ENCODE measurements at places on chromosomes 7 and 10. TPM values are rescaled to one million over a fixed set of nuclear protein-coding genes. Genes with fewer than 3 reads are reported as not detected.
A peak's percentile ranks its signal among the peaks of the same experiment; 100 is the strongest.

DNA sequence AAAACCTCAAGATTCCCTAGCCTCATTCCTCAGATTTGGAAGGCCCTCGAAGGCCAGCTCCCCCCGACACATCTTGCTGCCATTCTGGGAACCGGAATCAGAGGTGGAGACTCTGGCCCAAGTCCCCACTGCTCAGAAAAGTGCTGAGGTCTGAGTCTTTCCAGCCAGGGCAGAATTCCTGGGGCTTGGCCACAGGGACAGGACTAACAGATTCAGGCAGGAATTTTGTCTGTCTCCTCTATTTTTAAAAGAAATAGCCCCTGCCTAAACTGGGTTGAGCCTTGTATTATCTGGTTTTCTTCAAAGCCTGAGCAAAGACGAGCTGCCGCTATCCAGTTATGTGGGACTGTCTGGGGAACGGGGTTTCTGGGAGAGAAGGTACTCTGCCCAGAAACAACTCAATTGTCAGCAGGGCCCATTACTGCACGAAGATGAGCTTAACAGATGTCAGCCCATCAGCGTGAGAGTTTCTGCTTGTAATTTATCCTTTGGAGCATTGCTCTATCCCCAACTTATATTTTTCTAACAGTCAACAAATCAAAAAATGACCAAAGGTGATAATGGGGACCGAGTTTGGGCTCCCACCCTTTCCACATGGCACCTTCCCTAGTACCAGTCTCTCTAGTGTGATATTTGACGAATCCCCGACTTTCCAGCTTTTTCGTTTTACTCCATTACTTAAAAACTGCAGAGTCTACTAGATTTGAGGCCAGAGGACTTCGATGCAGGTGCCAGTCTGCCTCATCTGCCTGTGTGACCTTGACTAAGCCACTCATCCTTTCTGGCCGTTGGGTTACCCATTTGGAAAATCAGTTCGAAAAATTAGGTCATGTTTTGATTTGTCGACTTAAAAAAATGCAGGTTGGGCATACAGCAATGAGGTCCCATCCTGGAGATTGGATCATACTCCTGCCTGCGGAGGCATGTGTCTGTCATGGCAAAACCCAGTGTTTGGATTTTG is 110.9 kb downstream of the WDR11 start:
- DNase-seq = no peak

DNA sequence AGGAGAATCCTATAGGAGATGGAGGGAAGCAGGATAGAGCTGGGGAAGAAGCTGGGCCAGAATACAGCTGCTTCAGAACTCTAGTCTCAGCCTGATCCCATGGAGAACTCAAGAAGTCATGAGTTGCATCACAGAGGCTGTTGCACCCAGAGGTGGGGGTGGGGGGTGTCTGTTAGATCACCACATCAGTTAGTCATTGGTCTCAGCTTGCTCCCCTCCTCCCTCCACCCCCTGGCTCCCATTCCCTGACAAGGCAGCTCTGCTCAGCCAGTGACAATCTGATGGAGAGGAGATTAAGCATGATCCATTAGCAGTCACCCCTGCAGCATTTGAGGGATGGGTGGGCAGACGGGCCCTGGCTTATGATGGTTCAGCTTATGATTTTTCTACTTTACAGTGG is 58.4 kb upstream of the FGL2 start:
- no peak for DNase-seq

DNA sequence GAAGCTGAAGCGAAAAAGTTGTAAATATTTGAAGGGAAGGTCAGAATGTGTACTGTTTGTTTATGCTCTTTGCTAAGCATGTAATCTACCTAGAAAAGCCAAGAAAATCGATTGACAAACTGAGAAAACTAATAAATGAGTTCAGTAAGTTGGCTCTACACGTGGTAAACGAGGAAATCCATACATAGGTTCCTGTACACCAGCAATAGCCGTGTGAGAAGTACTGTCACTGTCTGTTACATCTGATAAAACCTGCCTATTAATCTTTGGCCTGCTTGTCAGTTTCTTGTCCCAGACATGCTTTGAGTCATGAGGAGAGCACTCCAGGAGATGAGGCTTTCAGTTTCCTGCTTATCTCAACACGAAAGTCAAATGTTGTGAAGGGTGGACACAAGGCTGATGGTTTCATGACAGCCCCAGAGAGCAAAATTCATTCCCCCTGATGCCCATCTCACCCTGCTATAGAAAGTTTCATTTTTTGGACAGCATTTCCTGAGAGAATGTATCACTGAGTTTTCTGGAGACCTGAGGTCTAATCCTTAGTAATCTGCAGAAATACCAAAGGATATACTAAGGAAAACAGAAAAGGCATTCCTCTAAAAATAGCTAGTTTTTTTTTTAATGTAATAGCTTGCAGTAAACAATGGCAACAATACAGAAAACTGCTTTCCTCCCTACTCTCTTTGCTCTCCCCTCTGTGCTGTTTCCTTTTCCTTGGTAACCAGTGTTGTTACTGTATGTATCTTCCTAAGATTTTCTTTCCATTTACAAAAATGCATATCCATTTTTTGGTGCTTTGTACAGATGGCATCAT is 18.8 kb downstream of the BMPR1A start:
- DNase-seq = no peak

DNA sequence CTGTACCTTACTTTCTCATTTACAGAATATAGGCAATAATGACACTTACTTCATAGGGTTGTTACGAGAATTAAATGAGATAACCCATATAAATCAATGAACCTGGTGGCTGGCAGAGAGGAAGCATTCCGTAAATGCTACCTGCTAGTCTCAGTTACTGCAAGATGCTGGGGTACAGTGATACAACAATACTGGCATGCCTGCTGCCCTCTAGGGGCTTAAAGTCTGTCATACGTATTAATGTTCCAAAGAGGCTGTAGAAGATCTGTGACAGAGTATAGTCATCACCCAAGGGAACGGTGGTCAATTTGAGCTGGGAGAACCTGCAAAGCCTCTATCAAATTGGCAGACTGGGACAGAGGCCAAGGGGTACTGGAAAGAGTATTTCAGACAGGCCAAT is 421.5 kb downstream of the GPAM start:
- DNase-seq = no peak

DNA sequence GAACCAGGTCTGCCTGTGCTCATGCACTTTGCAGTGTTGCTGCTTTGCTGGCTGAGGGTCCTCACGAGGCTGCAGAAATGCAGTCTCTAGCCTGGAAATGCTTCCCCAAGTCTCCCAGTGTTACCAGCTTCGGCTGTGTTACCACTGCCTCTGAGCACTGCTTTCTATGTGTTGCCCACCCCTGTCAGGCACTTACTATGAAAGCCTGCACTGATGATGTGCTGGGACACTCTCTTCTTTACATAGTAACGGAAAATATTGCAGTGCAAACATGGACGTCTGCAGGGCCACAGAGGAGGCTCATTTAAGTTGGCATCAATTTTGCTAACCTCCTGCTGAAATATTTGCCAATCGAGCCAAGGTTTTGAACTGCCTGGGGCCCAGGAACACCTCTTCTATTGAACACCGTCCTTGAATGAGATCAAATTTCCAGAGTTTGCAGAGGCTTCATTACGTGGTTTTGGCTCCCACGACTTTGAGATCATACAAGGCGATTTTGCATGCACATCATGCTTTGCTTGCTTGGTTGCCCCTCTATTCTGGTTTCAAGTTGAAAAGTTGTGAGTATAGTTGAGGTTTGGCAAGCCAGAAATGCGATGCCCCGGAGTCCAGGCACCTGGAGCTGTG is 404.7 kb upstream of the PODXL start:
- no peak for DNase-seq

GRCh38 chr10:98655492-98655891 is 208.8 kb upstream of the HPS1 start:
- no peak for DNase-seq

GRCh38 chr10:110681023-110681681 is 37.0 kb downstream of the RBM20 start:
- peak; percentile 46 for DNase-seq

DNA sequence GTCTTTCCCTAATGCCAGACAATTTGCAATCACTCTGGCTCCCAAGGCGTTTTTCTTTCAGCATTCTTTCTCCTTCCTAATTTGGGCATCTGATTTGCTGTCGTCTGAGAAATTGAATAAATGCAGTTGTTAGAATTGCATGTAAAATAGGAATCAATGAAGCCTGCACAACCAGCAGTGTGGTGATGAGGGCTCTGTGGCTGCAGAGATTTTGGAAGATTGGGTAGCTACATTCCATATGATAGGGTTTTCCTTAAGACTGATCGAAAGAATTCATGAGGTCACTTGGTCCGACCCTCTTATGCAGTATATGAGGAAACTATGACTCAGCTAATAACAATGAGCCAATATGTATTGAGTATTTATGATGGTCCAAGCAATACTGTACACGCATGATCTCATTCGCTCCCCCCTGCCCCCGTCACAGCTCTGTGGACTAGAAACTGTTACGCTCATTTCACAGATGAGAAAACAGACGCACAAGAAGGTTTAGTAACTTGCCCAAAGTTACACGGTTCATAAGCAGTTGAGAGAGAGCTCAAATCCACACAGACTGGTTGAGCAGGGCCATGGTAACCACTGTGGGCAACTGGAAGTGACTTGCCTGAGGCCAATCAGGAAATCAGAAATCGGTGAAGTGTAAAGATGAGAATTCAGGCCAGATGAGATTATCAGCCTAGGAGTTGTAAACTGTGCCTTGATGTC is 527.2 kb downstream of the GATA3 start:
- DNase-seq = no peak

DNA sequence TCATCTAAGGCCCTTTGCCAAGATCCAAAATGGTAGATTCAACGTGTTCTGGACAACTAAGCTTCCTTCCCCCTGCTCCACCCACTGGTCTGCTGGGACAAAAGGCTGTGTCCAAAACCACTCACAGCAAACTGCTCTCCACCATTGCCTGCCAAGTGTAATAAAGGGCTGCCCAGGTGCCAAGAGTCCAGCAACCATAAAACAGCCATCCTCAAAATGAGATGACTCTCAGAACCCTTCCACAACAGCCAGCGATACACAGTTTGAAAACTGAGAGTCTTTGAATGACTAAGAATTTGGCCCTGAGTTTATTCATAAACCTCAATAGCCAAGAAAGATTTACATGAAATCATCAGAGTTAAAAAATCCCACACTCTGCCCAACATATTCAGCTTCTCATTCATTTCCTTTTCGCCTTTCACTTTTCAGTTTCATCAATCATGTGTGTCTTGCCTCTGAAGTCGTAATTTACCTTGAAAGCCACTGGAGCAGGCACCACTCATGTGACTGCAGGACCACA is 658.1 kb upstream of the MGMT start:
- no peak for DNase-seq

DNA sequence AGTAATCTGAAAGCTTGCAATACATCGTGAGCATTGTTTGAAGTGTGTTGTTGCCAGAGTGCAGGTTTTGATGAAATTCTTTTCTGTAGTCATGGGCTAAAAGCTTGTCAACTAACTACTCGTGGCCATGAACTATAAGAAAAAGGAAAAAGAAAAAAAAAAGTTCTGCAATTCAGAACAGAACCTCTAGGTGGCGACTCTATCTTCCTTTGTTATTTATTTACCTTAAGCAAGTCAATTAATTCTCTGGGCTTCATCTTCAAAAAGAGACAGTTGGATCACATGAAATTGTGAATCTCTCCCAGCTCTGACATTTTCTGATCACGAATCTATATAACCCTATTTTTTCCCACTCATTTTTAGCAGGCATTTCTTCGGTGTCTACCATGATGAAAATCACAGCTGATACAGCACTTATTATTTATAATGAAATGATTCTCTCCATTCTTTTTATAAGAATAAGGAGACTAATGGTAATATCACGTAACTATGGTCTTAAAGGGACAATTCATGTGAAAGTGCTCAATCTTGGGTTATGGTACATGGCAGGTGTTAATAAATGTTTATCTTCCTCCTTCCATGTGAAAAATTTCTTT is 18.8 kb downstream of the TMEM196 start:
- DNase-seq = peak; percentile 39

GRCh38 chr10:33539116-33539515 is 204.6 kb upstream of the NRP1 start:
- no peak for DNase-seq

DNA sequence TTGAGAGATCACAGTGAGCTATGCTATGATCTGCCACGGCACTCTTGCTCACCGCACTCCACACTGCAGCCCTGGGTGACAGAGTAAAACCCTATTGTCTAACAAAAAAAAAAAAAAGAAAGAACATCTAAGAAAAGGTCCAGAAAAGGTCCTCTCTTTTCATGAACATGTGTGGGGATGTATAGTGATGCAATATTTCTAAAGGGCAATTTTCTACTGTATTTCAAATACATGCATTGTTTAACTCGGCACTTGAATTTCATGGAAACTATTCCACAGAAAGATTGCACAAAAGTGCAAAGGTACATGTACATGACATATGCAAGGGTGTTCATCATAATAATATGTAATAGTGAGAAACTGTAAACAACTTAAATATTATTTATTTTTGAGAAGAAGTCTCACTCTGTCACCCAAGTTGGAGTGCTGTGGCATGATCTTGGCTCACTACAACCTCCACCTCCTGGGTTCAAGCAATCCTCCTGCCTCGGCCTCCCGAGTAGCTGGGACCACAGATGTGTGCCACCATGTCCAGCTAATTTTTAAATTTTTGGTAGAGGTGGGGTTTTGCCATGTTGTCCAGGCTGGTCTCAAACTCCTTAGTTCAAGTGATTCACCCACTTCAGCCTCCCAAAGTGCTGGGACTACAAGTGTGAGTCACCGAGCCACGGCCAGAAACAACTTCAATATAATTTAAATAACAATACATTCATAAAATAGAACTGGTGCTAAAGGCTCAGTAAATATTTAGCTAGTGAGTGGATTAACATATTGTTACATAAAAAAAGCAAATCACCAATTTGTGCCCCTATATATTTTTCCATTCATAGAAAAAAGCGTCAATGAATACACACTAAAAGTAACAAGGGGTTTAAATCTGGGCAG is 1.3 kb upstream of the PPRC1 start:
- DNase-seq = no peak

GRCh38 chr7:157265051-157265450 is 71.8 kb upstream of the DNAJB6 start:
- DNase-seq = no peak

- DNase-seq = no peak
Measured at GRCh38 chr7:149205690-149206381, 10.5 kb downstream of the ZNF282 start.

- no peak for DNase-seq
Measured at GRCh38 chr7:70631718-70632117, 500.2 kb upstream of the GALNT17 start.

Gene PPP1R3C
- total RNA-seq = 0.13 TPM

Gene OR2A12
- total RNA-seq = not detected

Gene FANK1
- total RNA-seq = 1.0 TPM

- DNase-seq = no peak
Measured at GRCh38 chr7:30912986-30913811, 1.5 kb downstream of the AQP1 start.

Gene PLXNA4
- 15.4 TPM for total RNA-seq

Gene SLC13A1
- not detected for total RNA-seq

- DNase-seq = no peak
Measured at GRCh38 chr7:130430841-130431666, 9.8 kb downstream of the CEP41 start.

Gene NOC3L
- total RNA-seq = 16.3 TPM

GRCh38 chr7:5634107-5634950 is 147.1 kb downstream of the RNF216 start:
- no peak for DNase-seq

- no peak for DNase-seq
Measured at GRCh38 chr7:30503274-30504212, 1.1 kb downstream of the GGCT start.

Data from dermis microvascular lymphatic vessel endothelial cell (primary cell).